Neural progenitor cell (in vitro differentiated cells): ENCODE measurements at places on chromosomes 2 and 18. TPM values are rescaled to one million over a fixed set of nuclear protein-coding genes. Genes with fewer than 3 reads are reported as not detected.

GRCh38 chr2:239328351-239329191 lies 72.2 kb downstream of the HDAC4 start:
- peak; percentile 32 for DNase-seq

- no peak for DNase-seq
Measured at GRCh38 chr2:237649541-237650454, 22.4 kb downstream of the LRRFIP1 start.

The TEX44 gene
- total RNA-seq = not detected in 2 replicates

DNA sequence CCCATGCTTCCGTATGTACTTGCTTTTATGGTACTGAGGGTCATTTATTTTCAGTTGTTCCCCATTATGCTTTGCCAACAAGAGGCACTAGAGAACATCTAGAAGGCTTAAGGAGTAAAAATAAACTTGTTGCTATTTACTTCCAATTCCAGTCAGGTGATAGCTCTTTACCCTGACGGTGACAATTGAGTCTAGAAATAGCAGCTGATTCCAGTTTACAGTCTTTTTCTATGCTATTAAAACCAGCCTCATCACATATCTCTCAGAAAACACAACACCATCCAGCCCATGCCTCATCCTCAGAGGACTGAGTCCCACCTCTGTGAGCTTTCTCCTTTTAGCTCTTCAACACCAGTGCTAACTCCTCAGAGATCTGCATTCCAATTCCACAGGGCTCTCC lies 327.0 kb downstream of the GPD2 start:
- no peak for DNase-seq

- no peak for DNase-seq
Measured at GRCh38 chr2:99275882-99276281, 20.4 kb upstream of the LYG2 start.

DNA sequence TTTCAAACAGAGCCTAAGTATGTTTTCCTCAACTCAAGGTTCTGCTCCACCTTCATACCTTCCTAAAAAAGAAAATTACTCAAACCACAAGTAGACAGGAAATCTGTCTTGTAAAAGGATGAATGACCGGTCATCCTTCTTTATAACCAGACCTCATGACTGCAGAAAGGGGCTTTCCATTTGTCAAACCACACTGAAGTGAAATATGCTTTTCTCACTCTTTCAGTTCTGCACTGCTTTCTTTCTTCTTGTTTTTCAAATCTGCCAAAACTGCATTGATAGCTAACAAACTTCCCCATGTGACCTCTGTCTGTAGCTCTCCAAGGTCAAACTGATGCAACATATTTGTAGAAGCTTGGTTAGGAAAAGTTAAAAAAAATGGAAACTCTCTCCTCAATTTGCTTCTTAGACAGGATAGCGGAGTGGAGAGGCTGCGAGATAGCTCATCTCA lies 308.9 kb upstream of the CCDC68 start:
- DNase-seq = no peak

The FHOD3 gene
- total RNA-seq = 69.7 and 70.2 TPM in 2 replicates

DNA sequence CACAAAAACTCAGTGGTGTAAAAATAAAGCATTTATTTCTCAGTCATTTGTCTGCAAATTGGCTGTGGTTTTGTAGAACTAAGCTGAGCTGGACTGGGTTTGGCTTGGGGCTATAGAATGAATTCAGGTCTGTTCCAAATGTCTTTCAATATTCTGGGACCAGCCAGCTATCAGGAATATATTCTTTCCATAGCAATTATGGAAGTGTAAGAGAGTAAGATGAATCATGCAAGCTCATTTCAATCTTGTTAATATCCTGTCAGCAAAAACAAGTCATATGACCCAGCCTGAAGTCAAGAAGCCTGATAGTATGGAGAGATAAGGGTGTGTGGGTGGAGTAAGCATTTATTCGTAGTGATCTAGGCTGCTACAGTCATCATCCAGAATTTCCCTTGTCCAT lies 481.0 kb upstream of the CDH2 start:
- DNase-seq = no peak

- peak; percentile 38 for DNase-seq
Measured at GRCh38 chr18:48290162-48290926, 118.8 kb downstream of the ZBTB7C start.

GRCh38 chr2:56476509-56477071 lies 292.8 kb downstream of the CCDC85A start:
- no peak for DNase-seq

DNA sequence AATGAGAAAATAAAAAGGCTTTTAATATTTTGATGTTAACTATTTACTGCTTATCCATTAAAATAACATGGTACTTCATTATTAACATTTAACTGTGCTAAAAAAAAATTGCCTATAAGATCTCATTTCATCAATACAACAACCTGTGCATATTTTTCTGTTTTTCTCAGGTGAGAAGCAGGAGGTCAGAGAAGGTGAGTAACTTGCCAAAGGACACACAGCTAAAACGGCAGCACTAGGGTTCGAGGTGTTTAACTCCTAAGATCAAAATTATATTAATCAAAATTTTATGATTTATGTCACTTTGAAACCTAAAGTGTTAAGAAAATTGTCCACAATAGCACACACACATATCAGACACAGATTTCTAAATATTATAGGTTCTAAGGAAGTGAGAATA lies 366.0 kb downstream of the TGIF1 start:
- DNase-seq = no peak

DNA sequence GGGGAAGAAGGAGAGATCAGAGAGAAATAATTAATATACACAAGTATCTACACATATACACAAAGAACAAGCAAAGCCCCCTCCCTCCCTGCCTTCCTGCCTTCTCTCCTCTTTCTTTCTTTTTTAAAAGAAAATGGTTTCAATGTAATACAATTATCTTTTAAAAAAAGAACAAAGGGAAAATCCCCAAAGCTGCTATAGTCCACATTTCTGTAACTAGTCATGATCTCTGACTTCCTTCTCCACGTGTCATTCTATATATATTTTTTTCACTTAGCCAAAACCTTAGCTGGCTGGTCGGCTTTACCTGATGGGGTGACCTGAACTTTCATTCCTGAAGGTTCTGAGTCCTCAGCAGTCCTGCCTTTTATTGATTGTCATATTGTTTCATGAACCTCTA lies 44.3 kb downstream of the MAP3K20 start:
- DNase-seq = no peak

GRCh38 chr2:117686699-117687098 lies 127.8 kb upstream of the DDX18 start:
- no peak for DNase-seq

DNA sequence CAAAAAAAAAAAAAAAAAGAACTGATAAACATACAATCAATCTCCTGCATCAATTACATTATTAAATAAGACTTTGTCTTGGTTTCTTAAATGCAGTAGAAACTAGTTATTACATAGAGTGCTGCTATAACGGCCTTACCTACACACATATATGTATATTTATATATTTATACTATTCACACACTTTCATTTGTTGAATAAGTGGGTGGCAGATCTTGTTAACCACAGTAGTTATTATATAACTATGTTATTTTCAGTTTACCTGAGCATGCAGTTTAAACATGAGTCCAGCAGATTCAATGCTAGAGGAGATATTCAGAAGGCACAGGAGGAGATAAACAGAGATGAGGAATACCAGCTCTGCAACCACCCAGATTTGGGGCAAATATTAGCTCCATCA lies 81.5 kb upstream of the CD226 start:
- DNase-seq = no peak

- peak; percentile 57 for DNase-seq
Measured at GRCh38 chr2:169509298-169509885, at the start of gene KLHL41. TSS of gene KLHL41 (plus strand) at chr2:169509702. CDS start at chr2:169509779, 77 bp downstream.

- DNase-seq = no peak
Measured at GRCh38 chr2:98692090-98693054, 38.6 kb downstream of the MGAT4A start.

DNA sequence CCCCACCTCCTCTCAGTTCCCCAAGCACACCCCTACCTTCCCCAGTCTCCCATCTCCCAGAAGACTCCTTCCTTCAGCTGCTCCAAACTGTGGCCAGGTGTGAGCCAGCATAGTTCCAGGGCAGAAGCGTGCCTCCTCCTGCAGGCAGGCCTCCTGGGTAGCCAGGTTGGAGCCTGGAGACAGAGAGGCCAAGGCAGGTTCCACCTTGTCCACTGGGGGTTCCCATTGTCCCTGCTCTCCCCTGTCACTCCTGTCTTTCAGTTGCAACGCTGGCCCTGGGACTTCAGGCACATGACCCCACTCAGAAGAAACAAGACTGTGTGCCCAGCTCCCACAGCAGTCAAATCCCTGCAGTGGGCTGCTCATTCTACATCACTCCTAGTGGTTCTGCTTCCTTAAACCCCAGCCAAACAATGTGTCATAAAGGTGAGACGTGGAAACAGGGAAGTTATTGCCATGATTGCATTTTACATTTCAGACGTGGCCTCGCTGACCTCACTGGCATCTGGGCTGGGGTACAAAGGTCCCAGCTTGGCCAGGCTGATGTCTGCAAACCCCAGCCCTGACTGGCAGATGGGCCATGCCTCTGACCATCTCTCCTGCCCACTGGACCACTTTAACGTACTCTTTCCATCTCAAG lies 96.5 kb upstream of the BOD1L2 start:
- no peak for DNase-seq

GRCh38 chr2:159155320-159155719 lies 131.2 kb downstream of the WDSUB1 start:
- no peak for DNase-seq

The UGT1A8 gene
- not detected in 2 replicates for total RNA-seq

- peak; percentile 39 for DNase-seq
Measured at GRCh38 chr2:102922321-102922720, 160.5 kb downstream of the TMEM182 start.

GRCh38 chr18:1840878-1841277 lies 730.4 kb downstream of the METTL4 start:
- DNase-seq = no peak

The KCNG2 gene
- 0.99 TPM in 1 of 2 replicates, not detected in the other for total RNA-seq

- no peak for DNase-seq
Measured at GRCh38 chr2:181169503-181169902, 189.1 kb downstream of the UBE2E3 start.

- no peak for DNase-seq
Measured at GRCh38 chr2:174607989-174608865, 10.6 kb upstream of the WIPF1 start.

GRCh38 chr2:220678943-220679342 lies 893.2 kb downstream of the EPHA4 start:
- DNase-seq = no peak

DNA sequence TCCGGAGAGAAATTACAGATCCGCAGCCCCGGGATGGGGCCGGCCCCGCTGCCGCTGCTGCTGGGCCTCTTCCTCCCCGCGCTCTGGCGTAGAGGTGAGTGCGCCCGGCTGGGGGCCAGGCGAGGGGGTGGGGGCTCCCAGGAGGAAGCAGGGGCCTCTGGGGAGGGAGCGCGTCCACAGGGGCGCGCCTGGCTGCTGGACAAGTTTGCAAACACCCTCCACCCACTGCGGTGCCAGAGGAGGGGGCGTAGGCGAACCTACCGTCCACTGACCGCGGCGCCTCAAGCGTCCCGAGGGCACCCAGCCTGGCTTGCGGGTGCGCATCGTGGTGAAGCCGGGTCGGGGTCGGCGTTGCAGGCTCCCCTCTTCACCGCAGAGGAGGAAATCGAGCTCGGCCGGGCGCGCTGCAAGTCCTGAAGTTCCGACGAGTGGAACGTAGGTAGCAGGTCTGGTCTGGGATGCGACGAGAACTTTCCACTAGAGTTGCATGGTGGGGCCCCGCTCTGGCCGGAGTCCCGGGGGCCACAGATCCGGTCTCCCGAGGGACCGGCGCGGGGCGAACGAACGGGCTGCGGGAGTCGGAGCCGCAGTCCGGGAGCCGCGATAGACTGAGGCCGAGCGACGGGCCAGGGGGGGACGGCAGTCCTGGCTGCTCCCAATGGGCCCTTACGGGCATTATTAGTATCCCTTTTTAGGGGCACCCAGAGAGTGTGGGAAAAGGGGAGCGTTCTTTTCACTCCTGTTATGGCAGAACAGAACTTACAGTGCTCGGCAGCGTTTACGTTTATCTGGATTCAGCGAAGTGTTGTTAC lies 502 bp downstream of the MERTK start:
- DNase-seq = peak; percentile 68

DNA sequence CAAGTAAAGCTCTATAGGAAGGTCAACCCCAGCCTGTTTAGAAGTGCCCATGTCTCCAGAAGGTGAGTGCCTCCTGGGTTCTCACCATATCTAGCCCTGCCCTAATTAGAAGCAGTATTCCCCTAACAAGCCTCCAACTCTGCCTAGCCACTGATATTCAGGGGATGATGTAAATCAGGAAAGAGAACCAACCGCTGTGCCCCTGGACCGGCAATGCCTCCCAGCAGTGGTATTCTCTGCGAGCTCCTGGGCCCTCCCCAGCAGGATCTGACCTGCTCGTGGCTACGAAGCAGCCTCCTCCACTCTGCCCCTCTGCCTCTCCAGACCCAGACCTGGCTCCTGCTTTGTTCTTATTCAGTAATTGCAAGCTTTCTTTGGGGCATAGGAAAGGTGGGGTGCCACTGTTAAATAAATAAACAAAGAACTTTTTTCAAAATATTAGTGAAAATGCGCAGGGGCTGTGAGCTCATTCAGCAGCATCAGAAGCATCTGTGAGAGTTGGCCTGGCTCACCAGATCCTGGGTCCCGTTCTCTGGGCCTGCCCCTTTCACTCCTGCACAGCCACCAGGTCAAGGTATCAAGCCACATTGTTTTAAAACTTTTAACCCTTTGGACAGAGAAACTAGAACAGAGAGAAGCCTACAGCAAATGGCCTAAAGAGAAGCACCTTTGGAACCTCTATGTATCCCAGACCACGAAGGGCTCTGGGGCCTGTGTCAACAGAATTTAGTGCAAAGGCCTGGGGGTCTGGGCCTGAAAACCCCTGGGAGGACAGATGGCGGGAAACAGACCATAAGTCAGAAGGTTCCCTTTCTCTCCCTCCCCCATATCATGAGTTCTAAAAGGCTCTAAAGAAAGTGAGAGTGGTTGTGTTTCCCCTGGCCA lies 11.9 kb downstream of the MREG start:
- DNase-seq = no peak

DNA sequence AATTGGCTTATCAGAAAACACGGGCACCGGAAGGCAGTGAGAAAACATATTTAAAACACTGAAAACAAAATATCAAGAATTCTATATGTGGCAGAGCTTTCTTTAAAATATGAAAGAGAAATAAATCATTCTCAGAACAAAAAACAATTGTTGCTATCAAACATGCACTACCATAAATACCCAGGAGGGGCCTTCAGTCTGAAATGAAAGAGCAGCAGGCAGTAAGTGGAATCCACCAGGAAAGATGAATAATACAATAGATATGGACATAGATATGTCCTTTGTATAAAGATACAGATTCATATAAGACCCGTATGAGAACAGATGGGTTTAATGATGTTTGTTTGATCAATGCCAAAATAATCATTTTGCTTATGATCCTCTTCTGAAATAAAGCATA lies 142.0 kb downstream of the TMEM18 start:
- DNase-seq = no peak

The IL36A gene
- not detected in 2 replicates for total RNA-seq

DNA sequence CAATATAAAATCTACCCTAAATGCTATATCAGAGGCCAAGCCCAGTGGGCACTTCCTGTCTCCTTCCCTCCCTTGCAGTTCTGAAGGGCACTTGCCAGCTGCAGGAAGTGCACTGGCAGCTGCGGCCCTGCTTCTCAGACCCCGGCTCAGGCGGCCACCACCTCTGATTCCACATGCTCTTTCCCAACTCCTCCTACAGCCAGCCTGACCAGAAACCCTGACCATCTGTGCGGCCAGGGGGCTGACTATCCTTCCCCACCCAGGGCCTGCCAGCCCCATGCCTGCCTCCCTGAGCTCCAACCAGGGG lies 88.6 kb downstream of the ZBTB7C start:
- no peak for DNase-seq

The GREB1L gene
- 251 and 278 TPM in 2 replicates for total RNA-seq
